ENCODE measurements at places on chromosomes 2 and 18. TPM values are rescaled to one million over a fixed set of nuclear protein-coding genes. Genes with fewer than 3 reads are reported as not detected.

TXNDC2 gene
- total RNA-seq, result not detected

DNA sequence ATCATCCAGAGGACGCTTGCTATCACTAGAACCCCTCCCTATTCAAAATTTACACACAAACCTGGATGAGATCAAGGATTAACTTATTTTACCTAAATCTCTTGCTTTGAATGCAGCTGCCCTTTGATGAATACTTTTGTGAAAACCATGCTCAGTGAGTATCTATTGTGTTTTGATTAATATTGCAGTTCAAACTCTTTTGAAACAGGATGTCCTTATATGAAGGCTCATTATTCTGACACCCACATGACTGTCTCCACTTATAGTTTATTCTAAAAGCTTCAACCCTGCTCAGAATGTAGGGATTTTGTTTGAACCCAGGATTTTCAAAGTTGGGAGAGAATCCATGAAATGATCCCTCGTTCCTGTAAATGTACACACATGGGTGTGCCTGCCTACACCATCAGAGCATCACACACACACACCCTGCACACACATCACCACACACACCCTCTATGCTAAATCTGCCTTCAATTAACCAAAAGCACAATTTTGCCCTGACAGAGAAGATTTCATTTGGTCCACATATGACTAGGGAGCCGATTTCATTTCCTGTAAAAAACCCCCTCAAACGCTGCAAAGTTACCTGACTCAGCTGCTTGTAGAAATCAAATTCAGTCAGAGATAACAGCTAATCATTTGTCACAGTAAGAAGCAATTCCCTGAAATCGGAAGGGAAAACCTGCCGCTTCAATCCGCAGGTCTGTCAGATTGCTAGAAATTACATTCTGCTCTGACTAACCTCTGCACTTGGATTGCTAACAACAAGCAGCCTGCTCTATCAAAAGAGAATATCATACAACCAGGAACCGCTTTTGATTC lies 65.2 kb downstream of the ZEB2 start:
- DNase-seq, result no peak

- no peak for DNase-seq
Measured at GRCh38 chr2:99819766-99820165, 322.6 kb downstream of the AFF3 start.

GRCh38 chr2:57510704-57511103 lies 535.9 kb upstream of the VRK2 start:
- no peak for DNase-seq

DNA sequence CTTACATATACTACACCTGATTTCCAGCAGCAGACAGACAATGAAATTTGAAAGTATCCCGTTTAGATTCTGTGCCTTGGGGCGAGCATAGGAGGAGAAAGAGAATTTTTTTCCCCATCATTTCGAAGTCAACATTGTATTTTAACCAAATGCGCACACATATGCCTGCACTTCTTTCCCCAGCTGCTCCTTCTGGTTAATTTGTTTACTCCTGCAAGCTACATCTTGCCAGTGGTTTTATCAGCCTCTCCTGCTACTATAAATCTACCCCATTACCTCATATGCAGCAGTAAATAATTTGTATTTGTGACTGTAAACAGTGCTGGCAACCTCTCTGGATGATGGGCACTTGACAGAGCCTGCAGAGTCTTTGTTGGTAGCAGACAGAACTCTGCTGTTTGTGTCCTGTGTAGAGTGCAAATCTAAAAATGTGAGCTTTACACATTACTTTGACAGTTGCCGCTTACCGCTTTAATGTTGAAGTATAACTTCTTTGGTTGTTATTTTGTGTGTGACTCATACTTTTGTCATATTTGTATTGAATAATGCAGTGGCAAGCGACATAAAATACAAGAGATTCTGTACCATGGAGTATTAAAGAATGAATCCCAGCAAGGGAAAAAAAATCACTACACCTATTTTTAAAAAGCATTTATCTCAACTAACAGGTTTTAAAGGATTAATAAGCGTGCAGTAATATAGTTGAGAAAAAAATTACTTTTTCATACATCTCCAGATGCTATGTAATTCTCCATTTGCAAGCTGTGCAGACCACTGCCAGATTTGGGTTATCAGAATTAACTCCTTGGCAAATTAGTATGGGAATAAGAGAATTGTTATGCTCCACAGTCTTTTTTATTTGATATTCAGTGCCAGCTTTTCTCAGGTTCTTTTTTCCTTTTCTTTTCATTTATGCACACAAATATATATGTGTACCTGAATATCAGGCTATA lies 536.8 kb downstream of the XIRP2 start:
- DNase-seq, result no peak

All from CD8-positive, alpha-beta memory T cell (primary cell).